Transverse colon (tissue), 4 donors: ENCODE measurements at places on chromosomes 2 and 18. TPM values are rescaled to one million over a fixed set of nuclear protein-coding genes. Genes with fewer than 3 reads are reported as not detected.
A peak's percentile ranks its signal among the peaks of the same experiment; 100 is the strongest.

The ELOA2 gene
- not detected for total RNA-seq

The SS18 gene
- 91.6 TPM for total RNA-seq

The NYAP2 gene
- total RNA-seq, result 0.14 TPM

- no peak for DNase-seq
Measured at GRCh38 chr2:65402780-65403528, 29.4 kb downstream of the SPRED2 start.

- DNase-seq, result no peak
Measured at GRCh38 chr18:27138079-27138478, 47.0 kb downstream of the CHST9 start.

DNA sequence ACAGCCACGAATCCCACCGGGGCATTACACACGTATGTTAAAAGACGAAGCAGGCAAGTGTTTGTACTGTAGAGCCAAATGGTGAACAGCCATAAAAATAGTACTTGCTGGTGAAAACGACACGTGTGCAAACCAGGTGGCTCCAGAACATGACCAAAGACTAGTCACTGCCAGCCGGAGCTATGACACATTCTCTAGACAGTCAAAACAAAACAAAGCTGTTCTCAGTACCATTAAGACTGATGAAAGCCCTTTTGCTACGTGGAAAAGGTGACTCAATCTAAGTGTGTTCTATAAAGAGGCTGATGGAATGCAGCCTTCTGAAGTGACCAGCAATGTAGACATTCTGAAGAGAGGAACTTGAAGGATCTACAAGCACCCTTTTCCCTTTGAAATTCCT, 367.7 kb upstream of the NETO1 start:
- DNase-seq, result no peak

DNA sequence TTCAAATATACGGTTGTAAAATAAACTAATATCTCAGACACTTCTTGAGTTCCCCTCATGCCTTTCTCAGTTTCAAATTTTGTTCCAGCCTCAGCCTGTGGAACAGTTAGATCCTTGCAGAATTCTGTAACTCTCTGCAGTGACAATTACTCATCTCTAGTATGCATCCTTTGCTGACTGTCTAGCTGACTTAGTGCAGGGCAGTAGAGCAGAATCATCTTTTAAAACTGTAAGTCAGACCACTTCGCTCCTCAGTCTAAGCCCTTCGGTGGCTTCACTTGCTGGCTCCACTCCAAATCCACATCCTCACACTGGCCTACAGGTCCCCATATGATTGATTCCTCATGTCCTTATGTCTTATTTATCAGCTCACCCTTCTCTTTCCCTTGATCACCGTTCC, 164.1 kb upstream of the ZSWIM2 start:
- DNase-seq, result no peak

DNA sequence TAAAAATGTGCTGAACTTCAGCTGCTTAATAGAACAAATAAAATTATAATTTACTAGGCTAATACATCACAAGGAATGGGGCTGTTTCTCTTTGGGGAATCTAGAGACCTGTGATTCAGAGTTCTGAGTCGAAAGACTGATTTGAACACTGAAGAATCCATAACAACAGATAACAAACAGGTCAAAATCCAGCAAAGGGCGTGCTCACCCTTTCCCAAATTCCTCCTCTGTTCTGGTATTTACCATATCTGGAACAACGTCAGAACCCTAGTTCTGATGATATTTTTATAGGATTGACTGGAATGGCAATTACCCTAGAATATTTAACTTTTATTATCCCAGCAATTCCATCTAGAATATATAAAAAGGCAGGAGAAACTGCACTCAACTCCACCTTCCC, 66.0 kb upstream of the ITGA6 start:
- peak; percentile 32 for DNase-seq

DNA sequence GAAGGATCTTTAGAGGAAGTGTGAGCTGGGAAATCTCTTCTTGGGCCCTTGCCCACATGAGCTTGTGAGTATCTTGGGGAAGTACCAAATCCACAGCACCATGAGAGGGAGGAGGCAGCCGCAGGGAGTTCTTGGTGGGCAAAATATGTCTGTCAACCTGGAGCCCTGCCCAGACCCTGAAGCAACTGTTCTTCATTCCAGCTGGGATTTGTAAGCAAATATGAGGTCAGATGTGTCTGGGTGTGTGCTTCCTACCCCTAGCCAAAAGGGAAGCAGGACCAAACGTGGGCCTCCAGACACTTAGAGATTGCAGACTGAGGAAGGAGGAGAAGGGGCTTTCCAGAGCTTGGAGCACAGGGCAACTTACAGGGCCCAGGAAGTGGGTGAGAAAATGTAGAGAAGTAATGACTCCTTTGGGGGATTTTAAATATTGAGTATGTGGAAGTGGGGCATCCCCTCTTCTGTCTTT, 41.9 kb downstream of the TMEM247 start:
- DNase-seq, result peak; percentile 57

DNA sequence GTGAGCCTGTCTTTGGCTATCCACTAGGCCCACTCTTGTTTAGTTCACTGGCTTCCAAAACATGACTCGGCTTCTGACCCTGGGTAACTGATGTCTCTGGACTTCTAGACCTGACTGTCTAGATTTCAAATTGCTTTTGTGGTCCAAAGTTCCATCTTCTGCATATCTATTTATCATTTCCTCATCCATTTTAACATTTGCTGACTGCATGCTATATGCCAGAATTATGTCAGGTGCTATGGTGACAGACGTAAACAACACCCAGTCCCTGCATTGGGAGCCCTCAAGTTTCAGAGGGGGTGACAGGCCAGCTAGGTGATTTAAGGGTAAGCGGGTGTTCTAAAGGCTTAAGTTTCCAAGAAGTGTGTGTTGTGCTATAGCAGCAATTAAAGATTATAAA, 140.9 kb downstream of the PIEZO2 start:
- no peak for DNase-seq

- no peak for DNase-seq
Measured at GRCh38 chr2:215320679-215321078, 8.8 kb downstream of the ATIC start.

DNA sequence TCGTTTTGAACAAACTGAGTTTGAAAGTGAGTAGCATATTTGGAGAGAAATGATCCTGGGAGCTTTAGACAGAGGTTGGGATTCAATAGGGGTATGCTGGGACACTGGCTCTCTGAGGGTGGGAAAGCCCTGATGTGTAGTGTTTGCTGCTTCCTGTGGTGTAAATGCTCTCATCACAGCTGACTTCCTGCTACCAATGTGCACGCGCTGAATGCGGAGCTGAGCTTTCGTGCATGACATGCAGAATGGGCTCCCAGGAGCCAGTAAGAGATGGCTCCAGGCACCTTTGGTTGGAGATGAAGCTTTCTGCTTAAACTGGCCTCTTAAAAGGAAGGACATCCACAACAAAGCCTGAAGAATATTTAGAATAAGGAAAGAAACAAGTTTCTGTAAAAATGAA, 224.1 kb upstream of the CCDC150 start:
- DNase-seq, result no peak

GRCh38 chr2:17373741-17374140, 144.5 kb downstream of the RAD51AP2 start:
- DNase-seq, result no peak

DNA sequence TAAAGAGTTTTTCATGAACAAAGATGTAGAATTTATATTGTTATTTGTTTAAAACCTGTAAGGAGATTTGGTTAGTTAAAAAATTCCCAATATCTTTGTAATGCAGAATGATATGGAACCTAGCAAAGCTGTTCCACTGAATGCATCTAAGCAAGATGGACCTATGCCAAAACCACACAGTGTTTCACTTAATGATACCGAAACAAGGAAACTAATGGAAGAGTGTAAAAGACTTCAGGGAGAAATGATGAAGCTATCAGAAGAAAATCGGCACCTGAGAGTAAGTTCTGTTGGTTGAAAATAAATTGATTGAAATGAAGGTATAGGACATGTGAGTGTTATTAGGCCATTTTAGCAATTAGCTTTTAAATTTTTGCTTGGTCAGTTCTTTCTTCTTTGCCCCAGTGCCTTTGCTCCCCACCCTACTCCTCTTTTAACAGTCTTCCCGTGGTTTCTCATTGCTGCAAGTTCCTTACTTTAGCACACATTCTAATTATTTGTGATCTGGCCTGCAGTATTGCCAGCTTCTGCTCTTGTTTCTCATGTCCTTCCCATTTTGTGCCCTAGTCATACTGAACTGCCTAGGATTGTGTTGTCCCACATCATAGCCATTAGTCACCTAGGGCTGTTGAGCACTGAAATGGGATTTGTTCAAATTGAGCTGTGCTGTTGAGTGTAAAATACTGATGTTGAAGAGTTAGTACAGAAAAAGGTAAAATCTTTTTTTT, 36.6 kb downstream of the VAPA start:
- DNase-seq, result no peak

DNA sequence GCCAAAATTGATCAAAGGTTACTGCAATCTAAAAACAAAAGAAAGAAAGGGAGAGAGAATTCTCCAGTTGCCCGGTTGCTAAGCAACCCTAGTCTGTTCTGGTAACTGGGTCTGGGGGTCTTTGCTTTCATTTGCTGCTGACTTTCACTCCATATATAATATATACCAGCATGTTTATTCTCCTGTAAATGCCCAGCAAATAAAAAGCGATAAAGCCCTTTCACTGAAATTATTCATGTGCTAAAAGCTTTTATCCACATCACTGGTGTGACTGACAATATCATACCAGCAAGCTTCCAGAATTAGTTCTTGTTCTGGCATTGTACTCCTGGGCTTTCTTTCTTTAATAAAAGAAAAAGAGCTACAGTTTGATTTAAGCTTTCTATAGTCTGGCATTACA, 75.5 kb upstream of the ST8SIA3 start:
- DNase-seq, result no peak

GRCh38 chr2:175445281-175445680, 263.8 kb upstream of the ATP5MC3 start:
- no peak for DNase-seq

DNA sequence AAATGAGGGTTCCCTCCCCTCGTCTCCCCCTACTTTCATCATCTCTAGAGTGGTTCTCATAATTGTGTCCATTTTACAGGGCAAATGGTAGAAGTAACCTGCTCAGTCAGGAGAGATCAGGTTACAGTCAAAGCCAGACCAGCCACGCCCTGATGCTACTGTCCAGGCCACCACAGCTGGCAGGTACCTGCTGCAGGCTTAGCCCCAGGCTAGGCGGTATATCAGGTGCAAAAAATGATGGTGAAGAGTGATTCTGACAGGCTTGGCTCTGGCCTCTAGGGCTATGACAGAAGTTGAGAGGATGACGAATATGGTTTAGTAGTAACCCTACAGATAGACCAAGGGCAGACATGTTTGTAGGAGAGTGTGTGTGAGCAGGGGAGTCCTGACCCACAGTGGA, 67.1 kb downstream of the HAUS1 start:
- no peak for DNase-seq

DNA sequence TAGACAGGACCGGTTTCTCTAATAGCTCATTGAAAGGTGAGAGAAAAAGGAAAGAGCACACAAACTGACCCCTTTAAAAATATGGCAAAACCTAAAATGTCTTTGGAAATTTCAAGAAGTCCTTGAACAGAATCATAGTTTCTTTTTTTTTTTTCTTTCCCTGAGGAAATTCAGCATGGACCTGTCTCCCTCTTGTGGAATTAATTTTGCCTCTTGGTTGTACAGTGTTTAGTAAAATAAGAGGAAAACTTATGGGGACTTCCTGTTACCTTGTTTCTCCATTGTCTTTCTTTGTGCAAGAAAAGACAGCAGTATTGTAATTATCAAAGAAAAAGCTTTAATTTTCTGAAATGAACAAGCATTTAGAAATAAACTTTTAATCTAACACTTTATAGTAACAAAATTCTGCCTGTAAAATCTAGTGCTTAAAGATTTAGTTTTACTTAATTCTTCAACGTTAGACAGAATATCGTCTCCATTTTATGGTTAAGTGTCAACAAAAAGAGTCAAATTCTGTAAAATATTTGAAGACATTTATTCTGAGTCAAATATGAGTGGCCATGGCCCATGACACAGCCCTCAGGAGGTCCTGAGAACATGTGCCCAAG, 176.3 kb upstream of the NABP1 start:
- DNase-seq, result no peak

DNA sequence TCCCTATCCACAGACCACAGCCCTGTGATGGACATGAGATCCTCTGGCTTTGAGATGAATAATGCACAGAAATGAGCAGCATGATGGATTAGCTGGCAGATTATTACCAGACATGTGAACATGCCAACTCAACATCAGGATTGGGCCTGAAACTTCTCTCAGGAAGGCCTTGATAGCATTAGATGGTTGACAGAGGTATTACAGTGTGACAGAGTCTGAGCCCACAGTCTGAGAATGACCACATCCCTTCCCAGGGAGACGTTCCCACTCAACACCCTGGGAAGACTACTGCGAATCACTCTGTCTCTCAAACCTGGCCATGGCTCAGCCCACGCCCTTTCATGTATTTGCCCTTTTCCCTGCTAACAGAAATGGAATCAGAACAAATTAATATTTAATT, 66.9 kb downstream of the BCL11A start:
- DNase-seq, result no peak

DNA sequence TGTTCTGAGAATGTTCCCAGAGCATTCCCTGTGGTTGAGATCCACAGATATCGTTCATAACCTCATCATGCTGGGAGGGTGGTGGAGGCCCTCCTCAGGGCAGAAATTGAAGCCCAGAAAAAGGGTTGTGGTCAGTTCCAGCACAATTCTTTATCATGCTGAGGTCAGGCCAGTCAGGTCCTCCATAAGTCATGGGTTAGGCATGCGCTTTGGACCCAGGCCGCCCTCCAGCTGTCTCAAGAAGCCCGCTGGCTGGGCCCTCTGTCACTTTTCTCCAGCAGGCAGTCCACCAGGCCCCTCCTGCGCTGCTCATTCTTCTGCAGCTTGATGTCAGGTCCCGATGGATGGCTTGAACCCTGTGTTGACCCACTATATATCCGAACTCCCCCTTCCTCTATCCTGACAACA, 151.1 kb upstream of the NT5C1B start:
- DNase-seq, result no peak
